IPS DF 19.7 (cell line): ENCODE measurements at places on chromosomes 6 and 20.

GRCh38 chr6:45350186-45350710, 22.1 kb downstream of the RUNX2 start:
- DNase-seq, result no peak

DNA sequence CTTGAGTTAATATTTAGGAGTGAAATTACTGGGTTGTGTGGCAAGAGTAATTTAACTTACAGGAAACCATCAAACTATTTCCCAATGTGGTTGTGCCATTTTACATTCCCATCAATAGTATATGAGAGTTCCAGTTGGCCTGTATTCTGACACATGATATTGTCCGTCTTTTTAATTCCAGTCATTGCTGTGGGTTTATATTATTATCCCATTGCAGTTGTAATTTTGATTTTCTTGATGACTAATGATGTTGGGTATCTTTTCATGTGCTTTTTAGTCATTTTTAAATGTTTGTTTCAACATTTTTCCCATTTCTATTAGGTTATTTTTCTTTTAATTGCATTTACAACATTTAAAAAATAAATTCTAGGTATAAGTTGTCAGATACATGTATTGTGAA, 614.0 kb downstream of the UTRN start:
- DNase-seq, result no peak

DNA sequence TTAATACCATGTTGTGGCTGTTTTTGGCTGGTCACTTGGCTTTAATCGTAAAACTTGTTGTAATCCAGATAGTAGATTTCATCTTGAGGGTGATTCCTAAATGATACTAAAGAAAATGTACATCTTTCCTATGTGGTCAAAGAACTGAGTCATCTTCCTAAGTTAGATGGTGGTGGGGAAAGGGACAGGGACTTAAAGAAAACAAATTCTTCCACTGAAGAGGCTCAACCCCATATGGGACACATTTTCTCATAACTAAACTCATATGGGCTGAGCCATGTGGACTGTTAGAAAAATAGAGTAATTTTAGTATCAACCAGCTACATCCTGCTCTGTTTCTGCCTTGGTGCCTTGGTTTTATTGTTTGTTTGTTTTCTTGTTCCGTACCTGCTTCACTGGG, 155.8 kb downstream of the TSHZ2 start:
- DNase-seq, result no peak

DNA sequence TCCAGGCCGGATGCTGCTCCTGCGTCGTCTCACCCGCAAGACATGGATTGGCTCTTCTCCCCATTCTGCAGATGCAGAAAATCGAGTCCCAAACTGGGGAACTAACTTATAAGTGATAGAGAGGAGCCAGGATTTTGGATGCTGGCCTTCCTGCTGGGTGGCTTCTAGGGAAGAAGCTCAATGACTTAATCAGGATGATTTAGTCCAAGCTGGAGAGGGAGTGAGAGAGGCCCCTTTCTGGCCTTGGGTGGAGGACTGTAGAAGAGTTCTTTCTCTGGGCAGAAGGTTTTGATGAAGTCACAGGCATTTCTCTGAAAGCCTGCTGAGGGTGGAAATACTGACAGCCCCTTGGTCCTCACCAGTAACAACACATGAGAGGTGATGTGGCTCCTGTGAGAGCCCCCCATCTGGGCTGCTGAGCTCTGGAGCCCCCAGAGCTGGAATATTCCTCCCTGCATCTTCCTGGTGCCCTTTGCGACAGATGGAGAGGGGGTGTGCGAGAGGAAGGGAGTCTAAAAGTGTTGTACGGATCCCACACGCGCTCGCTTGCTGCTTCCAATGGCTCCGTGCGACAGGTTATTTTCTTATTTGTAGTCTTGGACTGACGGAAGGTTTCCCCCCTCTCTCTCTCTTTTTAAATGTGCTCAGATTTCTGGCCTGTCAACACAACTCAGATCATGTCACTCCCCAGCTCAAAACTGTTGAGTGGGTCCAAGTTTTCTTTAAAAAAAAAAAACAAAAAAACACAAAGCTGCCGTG, 3.5 kb downstream of the SIRPA start:
- no peak for DNase-seq

GRCh38 chr20:45944965-45945677, 10.6 kb downstream of the PCIF1 start:
- no peak for DNase-seq

DNA sequence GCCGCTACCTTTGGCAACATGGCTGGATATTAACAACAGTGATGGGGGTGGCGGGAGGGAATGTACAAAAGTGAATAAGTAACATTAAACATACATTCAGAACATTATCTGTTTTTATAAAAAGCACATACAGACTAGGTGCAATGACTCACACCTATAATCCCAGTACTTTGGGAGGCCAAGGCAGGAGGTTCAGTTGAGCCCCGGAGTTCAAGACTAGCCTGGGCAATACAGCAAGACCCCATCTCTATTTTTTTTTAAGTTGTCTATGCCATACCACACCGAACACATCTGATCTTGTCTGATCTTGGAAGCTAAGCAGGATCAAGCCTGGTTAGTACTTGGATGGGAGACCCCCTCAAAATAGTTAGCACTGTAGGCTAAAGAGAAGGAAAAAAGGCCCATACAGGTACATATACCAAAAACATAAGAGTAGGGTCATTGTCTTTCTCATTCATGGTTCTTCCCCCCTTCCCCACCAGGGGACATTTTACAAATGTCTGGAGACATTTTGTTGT, 1.7 kb upstream of the HCK start:
- DNase-seq, result no peak

- DNase-seq, result no peak
Measured at GRCh38 chr6:44795326-44795725, 407.8 kb downstream of the CDC5L start.

GRCh38 chr20:14197097-14197496, 140.3 kb downstream of the FLRT3 start:
- DNase-seq, result no peak

GRCh38 chr20:24148372-24148771, 159.8 kb upstream of the GGTLC1 start:
- DNase-seq, result no peak

GRCh38 chr20:60676011-60676410, 576.0 kb upstream of the CDH4 start:
- no peak for DNase-seq

DNA sequence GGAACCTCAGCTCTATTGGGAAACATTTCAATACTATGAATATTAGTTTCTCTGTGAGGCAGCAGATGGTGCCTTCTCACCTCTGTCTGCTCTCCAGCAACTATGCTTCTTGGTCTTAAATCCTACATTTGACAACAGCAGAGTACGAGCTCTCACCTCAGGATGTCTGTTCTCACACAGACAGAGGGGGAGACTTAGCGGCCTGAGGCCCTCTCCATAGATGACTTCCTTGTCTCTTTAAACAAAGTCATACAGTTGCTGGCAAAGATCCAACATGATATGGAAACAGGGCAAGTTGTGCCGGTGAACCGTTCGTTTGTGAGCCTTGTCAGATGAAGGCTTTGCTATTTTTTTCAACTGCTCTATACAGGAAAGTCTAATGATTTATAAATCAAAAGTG, 43.7 kb upstream of the GABRR1 start:
- no peak for DNase-seq

DNA sequence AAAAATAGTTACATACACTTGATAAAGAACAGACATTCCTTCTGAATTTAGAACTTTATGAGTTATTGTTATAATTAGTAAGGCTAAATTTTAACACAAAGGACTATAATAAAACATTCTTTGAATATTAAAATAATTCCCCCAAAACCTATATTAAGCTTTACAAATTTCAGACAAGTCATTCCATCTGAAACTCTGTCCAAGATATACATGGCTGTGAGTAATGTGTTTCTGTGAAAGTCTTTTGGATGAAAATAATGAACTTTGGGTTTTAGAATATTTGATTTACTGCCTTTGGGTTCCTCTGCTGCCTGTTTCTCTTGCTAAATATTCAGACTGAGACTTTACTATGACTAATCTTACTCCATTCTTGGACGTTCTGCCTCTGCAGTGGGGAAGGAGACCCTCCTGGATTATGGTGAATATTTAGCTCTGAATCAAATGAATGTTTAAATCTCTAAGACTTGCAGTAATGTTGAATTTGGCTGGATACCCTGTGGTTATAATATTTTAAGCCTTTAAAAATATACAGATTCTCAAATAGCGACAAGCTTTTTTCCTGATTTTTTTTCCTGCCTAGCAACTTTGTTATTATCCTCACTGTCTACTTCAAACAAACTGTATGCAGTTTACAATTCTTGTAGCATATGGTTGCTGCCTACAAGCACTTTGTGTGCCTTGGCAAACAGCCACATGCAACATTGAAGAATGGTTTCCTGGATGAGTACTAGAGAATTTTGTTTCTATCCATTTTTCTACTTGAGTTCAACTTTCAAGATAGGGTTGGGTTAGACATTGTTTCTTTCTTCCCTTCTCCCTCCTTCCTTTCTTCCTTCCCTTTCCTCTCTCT, 51.4 kb downstream of the TXLNB start:
- no peak for DNase-seq
